ENCODE measurements at places on chromosomes 7 and 10.

- DNase-seq, result no peak
These were observed 128.8 kb upstream of the DNAJB12 start for GRCh38 chr10:72483471-72483870.

DNA sequence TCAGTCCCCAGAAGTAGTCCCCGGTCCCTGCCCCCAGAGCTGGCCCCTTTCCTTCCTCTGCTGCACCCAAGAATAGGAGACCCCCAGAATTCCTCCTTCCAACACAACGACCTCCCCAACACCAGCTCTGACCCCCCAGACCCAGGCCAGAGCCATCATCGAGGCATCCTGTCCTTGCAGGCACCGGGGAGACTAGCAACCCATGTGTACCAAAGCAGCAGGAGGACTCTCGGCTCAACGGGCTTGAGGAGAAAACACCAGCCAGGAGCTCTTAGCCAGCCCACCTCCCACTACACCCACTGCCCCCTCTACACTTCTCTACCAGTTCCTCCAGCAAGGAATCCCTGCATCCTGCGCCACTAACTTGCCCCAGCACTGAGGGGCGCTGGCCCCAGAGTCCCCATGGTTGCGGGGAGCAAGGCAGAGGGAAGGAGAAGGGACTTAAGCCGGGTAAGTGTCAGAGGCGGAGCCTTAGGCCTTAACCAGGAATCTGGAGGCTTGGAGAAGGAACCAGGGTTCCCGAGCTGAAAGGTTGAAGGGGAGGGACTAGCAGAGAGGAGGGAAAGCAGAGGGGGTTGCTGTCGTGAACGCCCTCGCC is 3.9 kb downstream of the GRID1 start:
- DNase-seq, result no peak

GRCh38 chr10:110629680-110630191 is 14.4 kb upstream of the RBM20 start:
- no peak for DNase-seq

- DNase-seq, result no peak
These were observed 66.2 kb downstream of the TBXAS1 start for GRCh38 chr7:139895141-139895829.

DNA sequence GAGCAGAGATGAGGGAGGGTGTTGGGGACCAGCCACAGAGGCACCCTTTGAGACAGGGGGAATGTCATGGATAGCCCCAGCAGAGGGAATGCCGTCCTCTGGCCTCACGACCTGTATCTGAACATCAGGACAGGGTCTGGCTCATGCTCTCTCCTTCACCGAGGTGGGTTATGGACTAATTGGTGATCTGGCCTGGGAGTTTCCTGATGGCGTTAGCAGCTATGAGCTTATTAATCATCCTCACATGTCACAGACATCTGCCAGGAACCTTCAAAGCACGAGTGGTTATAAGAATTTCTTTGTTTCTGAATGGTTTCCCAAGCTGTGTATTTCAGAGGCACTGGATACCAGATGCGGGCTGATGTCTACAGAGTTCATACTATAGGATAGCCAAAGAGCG is 6.9 kb downstream of the CPA4 start:
- DNase-seq, result no peak

All from NCI-H1930 (cell line).